ENCODE measurements at places on chromosomes 7 and 10. TPM values are rescaled to one million over a fixed set of nuclear protein-coding genes. Genes with fewer than 3 reads are reported as not detected.

HYCC1 gene
- total RNA-seq, result 47.6 TPM

GSAP gene
- 14.0 TPM for total RNA-seq

GRM3 gene
- not detected for total RNA-seq

FAM241B gene
- total RNA-seq, result 4.1 TPM

PCDH15 gene
- not detected for total RNA-seq

CCZ1 gene
- 79.5 TPM for total RNA-seq

PLCE1 gene
- under 0.01 TPM for total RNA-seq

OR2A1 gene
- total RNA-seq, result not detected

GIMAP4 gene
- not detected for total RNA-seq

MOGAT3 gene
- not detected for total RNA-seq

AKR1C2 gene
- 256 TPM for total RNA-seq

All from nasal cavity respiratory epithelium epithelial cell of viscerocranial mucosa (primary cell).